NCI-H526 (cell line): ENCODE measurements at places on chromosomes 11 and 22.

DNA sequence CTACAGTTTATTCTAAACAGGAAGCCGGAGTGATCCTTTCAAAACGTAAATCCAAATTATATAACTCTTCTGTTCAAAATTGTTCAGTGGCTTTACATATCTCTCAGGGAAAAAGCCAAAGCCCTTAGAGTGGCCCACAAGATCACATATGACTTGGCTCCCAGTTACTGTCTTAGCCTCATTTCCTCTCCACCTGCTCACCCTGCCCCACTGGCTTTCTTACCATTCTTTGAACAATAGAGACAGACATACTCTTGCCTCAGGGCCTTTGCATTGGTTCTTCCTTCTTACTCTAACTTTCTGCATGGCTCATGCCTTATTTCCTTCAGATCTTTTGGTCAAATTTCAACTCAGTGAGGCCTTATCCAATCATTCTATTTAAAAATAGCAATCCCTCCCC is 52.1 kb downstream of the STIM1 start:
- DNase-seq = no peak

GRCh38 chr11:48081151-48082010 is 101.0 kb downstream of the PTPRJ start:
- no peak for DNase-seq

- DNase-seq = no peak
Observed at GRCh38 chr11:2471804-2472096, 26.9 kb downstream of the KCNQ1 start.

GRCh38 chr22:40679249-40679963 is at the start of gene MCHR1:
MCHR1 (plus strand) TSS chr22:40679484; CDS start chr22:40679653, 169 bp downstream.
- no peak for DNase-seq

DNA sequence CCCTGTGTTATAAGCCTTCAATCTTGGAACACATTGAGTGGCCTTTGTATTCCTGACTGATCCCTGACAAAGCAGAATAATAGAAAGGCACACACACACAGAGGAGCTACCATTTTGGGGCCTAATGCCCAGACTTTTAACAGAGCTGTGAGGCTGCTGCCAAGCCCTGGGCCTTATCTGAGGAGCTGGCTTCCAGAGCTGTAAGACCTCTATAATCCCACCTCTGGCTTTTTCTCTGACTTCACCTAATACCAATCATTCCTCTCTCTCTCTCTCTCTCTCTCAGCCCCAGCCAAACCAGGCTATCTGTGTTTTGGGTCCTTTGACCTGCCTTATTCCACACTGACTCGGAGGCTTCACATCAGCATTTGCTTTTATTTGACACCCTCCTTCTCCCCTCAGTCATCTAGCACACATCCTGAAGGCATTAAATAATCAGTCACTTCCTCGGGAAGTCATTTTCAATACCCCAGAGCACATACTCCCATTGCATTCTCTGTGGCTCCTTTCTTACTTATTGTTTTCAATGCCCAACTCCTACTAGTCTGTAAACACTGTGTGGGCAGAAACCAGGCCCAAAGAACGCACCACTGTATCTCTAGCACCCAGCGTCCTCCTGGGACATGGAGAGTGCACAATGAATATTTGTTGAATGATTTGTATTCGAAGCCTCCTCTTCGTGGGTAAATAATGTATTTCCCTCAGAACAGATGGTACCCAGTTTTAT is 21.2 kb upstream of the TRIM44 start:
- no peak for DNase-seq

GRCh38 chr11:123231777-123232176 is 36.7 kb upstream of the CLMP start:
- DNase-seq = no peak

DNA sequence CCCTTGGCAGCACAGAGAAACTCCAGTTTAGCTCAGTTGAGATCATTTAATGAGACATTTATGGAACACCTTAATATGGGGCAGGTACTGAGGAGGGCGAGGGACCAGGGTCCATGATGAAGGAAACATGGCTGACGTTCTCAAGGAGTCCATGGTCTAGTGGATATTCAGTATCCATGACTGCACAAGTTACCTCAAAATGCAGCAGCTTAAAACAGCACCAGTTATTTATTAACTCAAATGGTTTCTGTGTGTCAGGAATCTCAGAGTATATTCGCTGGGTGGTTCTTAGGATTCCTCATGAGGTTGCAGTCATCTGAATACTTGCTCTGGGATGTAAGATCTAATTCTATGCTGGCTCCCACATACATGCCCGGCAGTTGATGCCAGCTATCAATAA is 346.8 kb downstream of the LARGE1 start:
- no peak for DNase-seq

DNA sequence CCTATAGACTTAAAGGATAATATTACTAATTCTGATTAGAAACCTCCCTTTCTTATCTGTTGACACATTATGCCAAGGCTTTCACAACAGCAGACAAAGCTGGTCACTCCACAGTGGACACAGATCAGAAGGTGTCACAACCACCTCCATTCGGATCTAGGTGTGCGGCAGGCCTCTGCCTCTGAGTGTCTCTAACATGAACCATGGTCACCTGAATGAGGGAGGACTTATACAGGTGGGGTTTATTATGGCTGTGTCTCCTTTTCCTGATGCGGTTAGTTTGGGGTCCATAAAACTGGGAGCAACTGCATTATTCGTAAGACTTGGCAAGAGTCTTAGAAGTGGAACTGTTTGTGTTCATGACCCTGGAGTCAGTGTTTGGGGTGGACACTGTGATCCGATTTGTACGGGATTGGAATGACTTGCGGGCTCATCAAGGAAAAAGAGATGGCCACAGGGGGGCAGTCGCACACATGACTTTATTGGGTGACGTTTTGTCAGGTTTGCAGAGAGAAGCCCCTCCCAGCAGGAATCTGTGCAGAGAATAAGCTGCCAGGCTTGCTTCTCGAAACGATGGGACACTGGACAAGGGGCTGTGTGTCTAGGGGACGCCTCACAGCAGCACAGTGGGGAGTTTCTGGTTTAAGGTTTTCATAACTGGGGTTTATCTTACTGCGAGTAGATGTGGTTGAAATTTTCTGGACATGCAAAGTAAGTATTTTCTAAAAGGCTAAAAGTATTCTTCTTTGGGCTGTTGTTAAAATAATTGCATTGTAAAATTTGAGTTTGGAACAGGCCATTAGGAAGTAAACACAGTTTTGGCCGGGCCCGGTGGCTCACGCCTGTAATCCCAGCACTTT is 90.6 kb downstream of the GAB4 start:
- peak; percentile 81 for DNase-seq

- no peak for DNase-seq
Observed at GRCh38 chr22:26524870-26525269, 12.6 kb upstream of the TFIP11 start.
